ENCODE measurements at places on chromosomes 1 and 21.

DNA sequence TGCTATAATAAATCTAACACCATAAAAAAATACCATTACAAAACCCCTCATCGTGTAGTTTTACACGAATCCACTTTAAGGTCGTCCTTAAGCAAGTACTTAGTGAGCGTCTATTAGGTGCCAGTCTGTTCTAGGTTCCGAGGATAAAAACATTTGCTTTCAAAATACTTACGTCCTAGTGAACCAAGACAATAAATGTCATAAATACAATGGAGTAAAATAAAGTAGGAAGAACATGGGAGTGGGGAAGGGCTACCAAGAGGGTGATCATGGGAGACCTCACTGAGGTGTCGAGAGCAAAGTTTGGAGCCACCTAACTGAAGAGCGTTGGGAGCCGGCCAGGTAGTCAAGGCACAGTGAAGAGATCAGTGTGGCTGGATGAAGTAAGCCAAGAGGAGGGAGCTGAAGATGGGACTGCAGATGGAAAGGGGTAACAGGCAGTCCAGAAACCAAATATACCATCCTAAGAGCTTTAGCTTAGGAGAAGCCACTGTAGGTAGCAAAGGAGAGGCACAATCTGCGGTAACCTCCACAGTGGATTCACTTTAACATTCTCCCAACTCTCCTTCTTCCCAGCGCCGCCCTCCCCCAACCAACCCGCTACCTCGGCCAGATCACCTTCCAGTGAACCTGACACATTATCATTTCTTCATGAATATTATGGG lies 684 bp downstream of the LTN1 start:
- no peak for DNase-seq

GRCh38 chr1:206923009-206923960 lies 1.5 kb upstream of the FCMR start:
- no peak for DNase-seq

- DNase-seq: no peak
Observed at GRCh38 chr1:223775054-223775453, 62.7 kb downstream of the CAPN2 start.

- DNase-seq: no peak
Observed at GRCh38 chr1:8562881-8563865, 245.3 kb downstream of the SLC45A1 start.

GRCh38 chr1:97204468-97204867 lies 482.9 kb downstream of the PTBP2 start:
- DNase-seq: no peak

DNA sequence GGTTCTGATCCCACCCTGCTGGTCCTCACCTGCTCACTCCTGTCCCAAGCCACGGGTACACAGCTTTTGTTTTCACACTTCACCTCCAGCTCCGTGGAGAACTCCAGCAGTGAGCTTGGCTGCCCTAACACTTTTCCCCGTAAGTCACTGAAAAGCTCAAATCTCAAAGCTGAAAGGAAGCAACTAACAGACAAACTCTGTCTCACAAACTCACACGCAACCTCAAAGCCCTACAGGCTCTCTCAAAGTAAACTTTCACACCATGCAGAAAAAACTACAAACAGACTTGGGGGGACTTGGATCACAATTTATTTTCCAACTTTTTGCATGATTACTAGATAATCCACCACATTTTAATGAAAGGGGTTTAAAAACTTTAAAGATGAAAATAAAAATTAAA lies 88.3 kb downstream of the AK5 start:
- no peak for DNase-seq

All from NCI-H187 treated with DMSO at 0.1 percent for 48 hours (cell line).